ENCODE measurements at places on chromosomes 3 and 15. TPM values are rescaled to one million over a fixed set of nuclear protein-coding genes. Genes with fewer than 3 reads are reported as not detected.

GOLGA8G gene
- not detected for total RNA-seq

GRCh38 chr3:38122712-38123290 lies 14.1 kb downstream of the ACAA1 start:
- no peak for DNase-seq

DNA sequence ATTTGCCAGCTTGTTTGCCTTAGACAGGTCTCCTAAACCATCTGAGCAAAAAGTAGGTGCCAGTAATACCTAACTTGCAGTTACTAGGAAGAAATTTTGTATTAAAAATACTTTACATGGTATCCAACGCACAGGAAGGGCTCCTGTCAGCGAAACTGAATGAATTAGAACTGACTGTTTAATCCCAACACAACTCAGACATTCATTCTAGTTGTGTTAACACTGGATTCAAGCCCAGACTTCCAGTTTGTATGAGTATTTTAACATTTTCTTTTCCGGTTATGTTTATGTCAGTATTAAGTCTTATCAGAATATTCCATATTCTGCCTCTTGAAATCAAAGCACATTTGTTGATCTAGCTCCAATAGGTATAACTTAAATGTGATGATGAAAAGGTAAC lies 82.0 kb upstream of the SOX2 start:
- no peak for DNase-seq

- DNase-seq = no peak
These were observed 239.0 kb upstream of the TRIM42 start for GRCh38 chr3:140438736-140439470.

AADAC gene
- total RNA-seq = 0.35 TPM

GRCh38 chr3:181302960-181303359 lies 313.4 kb upstream of the DNAJC19 start:
- DNase-seq = no peak

- DNase-seq = no peak
These were observed 29.9 kb downstream of the CEP152 start for GRCh38 chr15:48781017-48781416.

PARP6 gene
- 49.6 TPM for total RNA-seq

BSN gene
- total RNA-seq = 0.30 TPM

GRCh38 chr3:18079739-18080138 lies 337.3 kb upstream of the TBC1D5 start:
- DNase-seq = no peak

GBE1 gene
- 72.4 TPM for total RNA-seq

Data from left ventricle myocardium superior (tissue), 1 donor.